Thoracic aorta (tissue), 2 donors: ENCODE measurements at places on chromosomes 6 and 20. TPM values are rescaled to one million over a fixed set of nuclear protein-coding genes. Genes with fewer than 3 reads are reported as not detected.

The ARMC12 gene
- total RNA-seq = not detected

The CDC40 gene
- 11.2 TPM for total RNA-seq

The CTCFL gene
- not detected for total RNA-seq

The RIPPLY2 gene
- not detected for total RNA-seq

The OR2B6 gene
- total RNA-seq = not detected

The SLC24A3 gene
- total RNA-seq = 31.4 TPM

The ARMC2 gene
- 22.5 TPM for total RNA-seq

The SLC12A5 gene
- not detected for total RNA-seq

The TRMT11 gene
- total RNA-seq = 33.6 TPM

The CABLES2 gene
- total RNA-seq = 2.1 TPM

The SAPCD1 gene
- total RNA-seq = not detected

The MICB gene
- 6.6 TPM for total RNA-seq

The OLIG3 gene
- not detected for total RNA-seq

The CAPN11 gene
- total RNA-seq = not detected

The EEF1E1 gene
- 52.8 TPM for total RNA-seq

The HEY2 gene
- total RNA-seq = 26.5 TPM

The CENPW gene
- total RNA-seq = not detected

The PSORS1C2 gene
- not detected for total RNA-seq

The SLC32A1 gene
- total RNA-seq = not detected

The IL17A gene
- total RNA-seq = not detected
